PC-9 (cell line): ENCODE measurements at places on chromosomes 11 and 22. TPM values are rescaled to one million over a fixed set of nuclear protein-coding genes. Genes with fewer than 3 reads are reported as not detected.
A peak's percentile ranks its signal among the peaks of the same experiment; 100 is the strongest.

DNA sequence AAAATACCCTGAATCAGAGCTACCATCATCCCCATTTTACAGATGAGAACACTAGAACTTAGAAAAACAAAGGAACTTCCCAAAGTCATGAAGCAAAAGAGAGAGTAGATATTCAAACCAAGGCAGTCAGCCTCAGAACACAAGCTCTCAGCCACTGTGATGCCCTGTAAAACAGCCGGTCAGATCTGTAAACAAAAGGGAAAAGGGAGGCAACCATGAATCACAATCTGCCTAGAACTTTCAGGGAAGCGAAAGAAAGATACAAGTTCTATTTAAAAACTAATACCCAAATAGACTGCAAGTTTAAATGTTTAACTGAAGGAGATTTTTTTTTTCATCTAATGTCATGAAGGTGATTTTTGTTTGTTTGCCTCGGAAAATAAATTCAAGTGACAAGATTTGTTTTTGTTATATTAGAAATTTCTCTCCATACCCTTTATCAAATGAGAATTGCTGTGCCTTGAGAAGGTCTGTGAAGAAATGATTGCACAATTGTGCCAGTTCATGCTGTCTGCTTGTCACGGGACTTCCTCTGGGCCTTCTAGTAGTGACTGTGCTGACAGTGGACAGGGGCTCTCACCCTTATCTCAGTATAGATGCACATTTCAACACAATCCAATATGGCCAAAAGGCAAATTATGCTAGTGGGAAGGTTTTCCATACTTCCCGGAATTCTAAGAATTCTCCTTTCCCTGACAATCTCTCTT, 11.7 kb downstream of the SAA1 start:
- H3K36me3 ChIP-seq = peaks cover 13% of the 10 kb centered on the region; the same call in 1 of the 2 replicates
- no peak for DNase-seq
- no peaks in the 10 kb centered on the region for H3K27me3 ChIP-seq
- no peaks in the 10 kb centered on the region for H3K4me1 ChIP-seq
- no peak overlapping the region for H3K4me3 ChIP-seq
- H3K27ac ChIP-seq = no peak overlapping the region

DNA sequence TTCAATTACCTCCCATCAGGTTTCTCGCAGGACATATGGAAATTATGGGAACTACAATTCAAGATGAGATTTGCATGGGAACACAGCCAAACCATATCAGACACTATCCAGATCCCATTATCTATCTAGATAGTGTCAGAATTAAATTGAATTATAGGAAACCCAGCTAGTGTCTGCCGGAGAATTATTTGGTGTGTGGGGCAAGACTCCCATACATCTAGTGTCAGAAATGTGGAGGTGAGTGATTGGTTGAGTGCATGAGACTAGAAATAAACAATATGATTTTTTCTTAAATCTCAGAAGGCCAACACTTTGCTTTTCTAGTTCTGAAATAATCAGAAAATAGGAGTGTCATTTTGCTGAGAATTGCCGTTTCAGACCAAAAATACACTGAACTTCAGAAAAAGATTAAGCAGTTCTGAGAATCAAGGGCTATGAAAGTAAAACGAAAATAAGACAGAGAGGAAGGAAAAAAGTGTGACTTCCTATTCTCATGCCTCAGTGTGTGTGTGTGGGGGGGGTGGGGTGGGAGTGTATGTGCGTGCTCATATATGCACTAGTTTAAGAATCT, 21.3 kb downstream of the CASP12 start:
- H3K4me1 ChIP-seq = no peaks in the 10 kb centered on the region
- H3K36me3 ChIP-seq = no peaks in the 10 kb centered on the region
- H3K27ac ChIP-seq = no peak overlapping the region
- H3K27me3 ChIP-seq = no peaks in the 10 kb centered on the region
- H3K4me3 ChIP-seq = no peak overlapping the region
- no peak for DNase-seq

DNA sequence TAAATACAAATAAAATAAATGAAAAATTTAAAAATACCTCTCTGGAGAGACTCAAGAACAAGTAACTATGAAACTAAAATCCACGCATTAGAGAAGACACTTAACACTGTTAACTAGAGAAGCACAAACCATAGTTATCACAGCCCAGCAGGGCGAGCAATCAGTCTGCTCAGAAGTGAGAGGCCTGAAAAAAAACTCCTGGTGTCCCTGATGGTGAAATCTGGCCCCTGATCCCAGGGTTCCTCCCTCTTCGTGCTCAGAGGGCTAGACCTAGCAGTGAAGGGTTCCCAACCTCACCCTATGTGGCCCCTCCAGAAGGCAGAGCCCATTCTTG, 49.7 kb upstream of the VPREB1 start:
- H3K27me3 ChIP-seq = peaks cover 18% of the 10 kb centered on the region; the same call in 1 of the 2 replicates
- no peak overlapping the region for H3K4me3 ChIP-seq
- no peak for DNase-seq
- no peak overlapping the region for H3K27ac ChIP-seq
- H3K4me1 ChIP-seq = no peaks in the 10 kb centered on the region
- no peaks in the 10 kb centered on the region for H3K36me3 ChIP-seq

GRCh38 chr11:88666364-88666763, 328.8 kb upstream of the CTSC start:
- H3K4me1 ChIP-seq = no peaks in the 10 kb centered on the region
- H3K27ac ChIP-seq = no peak overlapping the region
- H3K36me3 ChIP-seq = no peaks in the 10 kb centered on the region
- H3K27me3 ChIP-seq = no peaks in the 10 kb centered on the region
- no peak for DNase-seq

DNA sequence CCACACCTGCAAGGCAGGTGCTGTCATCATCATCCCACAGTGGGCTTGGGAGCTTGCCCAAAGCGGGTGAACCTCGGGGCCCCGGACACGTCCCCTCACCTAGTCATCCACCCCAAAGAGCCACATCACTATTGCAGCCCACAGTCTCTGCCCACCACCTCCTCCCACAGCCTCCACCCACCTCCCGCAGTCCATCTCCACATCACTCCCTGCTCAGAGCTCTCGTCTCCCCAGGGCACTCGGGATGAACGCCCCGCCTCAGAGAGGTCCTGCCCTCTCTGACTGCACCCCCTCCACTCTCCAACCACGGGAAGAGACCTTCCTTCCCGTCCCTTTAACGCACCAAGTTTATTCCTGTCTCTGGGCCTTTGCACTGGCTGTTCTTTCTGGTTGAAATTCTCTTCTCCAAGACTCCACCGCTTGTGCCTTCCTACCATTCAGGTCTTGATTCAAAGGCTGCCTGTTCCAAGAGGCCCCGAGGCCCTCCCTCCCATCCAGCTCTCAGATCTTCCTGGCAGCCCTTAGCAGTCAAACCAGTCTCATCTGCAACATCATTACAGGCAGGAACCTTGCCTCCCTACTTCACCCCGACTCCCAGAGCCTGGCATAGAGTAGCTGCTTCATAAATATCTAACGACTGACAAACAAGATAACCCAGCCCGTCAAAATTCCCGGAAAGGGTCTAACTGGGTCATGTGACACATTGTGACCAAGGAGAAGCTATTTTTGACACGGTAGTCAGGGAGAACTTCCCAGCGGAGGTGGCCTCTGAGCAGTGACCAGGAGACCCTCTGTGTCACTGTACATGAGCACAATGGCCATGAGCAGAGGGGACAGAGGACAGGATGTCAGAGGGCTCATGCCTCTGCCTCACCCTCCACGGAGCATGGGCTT, 11.1 kb downstream of the KCNJ4 start:
- H3K4me1 ChIP-seq = no peaks in the 10 kb centered on the region
- no peak overlapping the region for H3K4me3 ChIP-seq
- no peak overlapping the region for H3K27ac ChIP-seq
- no peak for DNase-seq
- H3K27me3 ChIP-seq = peaks cover 35% of the 10 kb centered on the region
- H3K36me3 ChIP-seq = no peaks in the 10 kb centered on the region

DNA sequence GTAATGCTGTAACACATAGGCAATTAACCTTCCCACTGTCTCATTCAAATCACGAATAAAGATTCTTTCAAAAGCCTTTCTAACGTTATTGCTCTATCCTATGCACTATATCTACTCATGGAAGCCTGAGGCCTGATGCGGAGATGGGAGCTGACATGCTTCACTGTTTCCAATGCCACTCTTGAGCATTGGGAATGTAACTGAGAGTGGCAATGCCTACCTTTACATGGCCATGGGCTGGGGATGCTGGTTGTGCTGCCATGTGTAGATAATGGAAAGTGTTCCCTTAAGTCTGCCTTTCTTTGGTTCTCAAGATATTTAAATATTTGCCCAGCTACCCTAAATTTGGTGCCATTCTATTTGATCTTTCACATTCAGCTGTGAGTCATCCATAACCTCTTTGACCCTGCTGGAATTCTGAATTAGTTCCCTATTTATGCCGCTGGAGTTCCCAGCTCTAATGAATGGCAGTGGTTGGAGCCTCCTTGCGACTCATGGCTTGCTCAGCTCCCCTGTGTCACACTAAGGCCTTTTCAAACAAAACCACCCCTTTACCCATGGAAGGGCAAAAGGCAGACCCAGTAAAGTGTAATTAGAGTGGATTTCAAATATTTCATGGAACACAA, 21.4 kb upstream of the DKK3 start:
- 0 out of 2 replicates have a peak overlapping the region, but pooled peaks have one; percentile 13 for H3K27ac ChIP-seq
- H3K4me1 ChIP-seq = peaks cover 14% of the 10 kb centered on the region; the same call in 1 of the 2 replicates
- H3K36me3 ChIP-seq = no peaks in the 10 kb centered on the region

DNA sequence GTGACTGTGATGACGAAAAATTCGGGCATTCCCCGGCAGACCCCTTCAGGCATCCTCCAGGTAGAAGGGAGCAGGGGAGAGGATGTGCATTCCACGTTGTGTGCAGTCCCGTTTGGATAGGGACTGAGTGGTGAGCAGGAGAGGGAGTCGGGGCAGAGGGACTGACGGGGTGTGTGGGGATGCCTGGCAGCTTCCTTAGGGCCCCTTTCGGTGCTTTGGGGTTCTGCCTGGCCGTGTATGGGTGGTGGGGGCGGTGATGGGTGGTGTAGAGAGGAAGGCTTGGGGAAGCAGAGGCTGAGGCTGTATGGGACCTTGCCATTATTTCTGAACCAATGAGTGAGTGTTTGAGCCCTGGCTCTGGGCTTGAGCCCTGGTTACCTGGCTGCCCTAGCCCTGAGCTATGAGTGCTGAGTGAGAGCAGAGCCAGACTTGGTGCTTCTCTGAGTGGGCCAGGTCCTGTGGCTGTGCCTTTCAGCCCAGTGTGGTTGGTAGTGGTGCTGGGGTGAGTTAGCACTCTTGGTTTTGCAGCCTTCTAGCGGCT, 914 bp downstream of the INPPL1 start:
- H3K36me3 ChIP-seq = peaks cover 18% of the 10 kb centered on the region
- DNase-seq = no peak
- H3K27me3 ChIP-seq = no peaks in the 10 kb centered on the region
- H3K27ac ChIP-seq = no peak overlapping the region
- peak overlapping the region; percentile 97 for H3K4me3 ChIP-seq
- peaks cover 23% of the 10 kb centered on the region for H3K4me1 ChIP-seq

DNA sequence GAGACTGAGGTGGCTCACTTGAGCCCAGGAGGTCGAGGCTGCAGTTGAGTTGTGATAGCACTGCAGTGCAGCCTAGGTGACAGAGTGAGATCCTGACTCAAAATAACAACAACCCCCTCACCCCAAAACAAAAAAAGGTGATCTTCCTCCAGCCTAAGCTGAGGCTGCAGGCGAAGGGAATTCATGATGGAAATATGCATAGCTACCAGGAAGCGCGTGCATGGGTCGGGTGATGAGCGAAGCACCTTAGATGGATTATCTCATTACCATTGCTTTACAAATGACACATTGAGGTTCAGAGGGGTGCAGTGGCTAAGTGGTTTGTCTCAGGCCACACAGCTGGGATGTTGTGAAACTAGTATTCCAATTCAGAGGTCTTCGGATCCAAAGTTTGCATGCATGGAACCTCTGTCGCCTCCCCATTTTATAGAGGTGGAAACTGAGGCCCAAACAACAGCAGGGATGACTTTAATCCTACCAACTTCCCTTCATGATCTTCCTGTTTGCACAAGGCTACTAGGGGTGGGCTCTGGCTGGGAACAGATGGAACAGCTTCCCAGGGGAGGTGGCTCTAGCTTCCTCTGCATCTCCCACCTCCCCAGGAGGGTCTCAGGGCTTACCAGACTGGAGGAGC, 4.6 kb downstream of the SLC29A2 start:
- H3K4me3 ChIP-seq = no peak overlapping the region
- no peak overlapping the region for H3K27ac ChIP-seq
- peaks cover 10% of the 10 kb centered on the region for H3K4me1 ChIP-seq
- H3K27me3 ChIP-seq = no peaks in the 10 kb centered on the region
- no peak for DNase-seq

GRCh38 chr11:3642071-3642951, 519 bp upstream of the ART5 start:
- H3K27me3 ChIP-seq = no peaks in the 10 kb centered on the region
- H3K27ac ChIP-seq = no peak overlapping the region
- H3K4me1 ChIP-seq = no peaks in the 10 kb centered on the region; the same call in 1 of the 2 replicates
- DNase-seq = peak; percentile 71
- peak overlapping the region; percentile 55 for H3K4me3 ChIP-seq
- H3K36me3 ChIP-seq = no peaks in the 10 kb centered on the region

GRCh38 chr11:66080055-66080817, 10.2 kb downstream of the PACS1 start:
- H3K27me3 ChIP-seq = no peaks in the 10 kb centered on the region
- peak overlapping the region; percentile 57 for H3K27ac ChIP-seq
- peaks cover 42% of the 10 kb centered on the region for H3K4me1 ChIP-seq
- peak; percentile 58 for DNase-seq
- no peak overlapping the region; the same call in 1 of the 2 replicates for H3K4me3 ChIP-seq

GRCh38 chr11:23861615-23862014, 635.2 kb upstream of the LUZP2 start:
- H3K36me3 ChIP-seq = no peaks in the 10 kb centered on the region
- no peak overlapping the region for H3K27ac ChIP-seq
- DNase-seq = no peak
- H3K27me3 ChIP-seq = no peaks in the 10 kb centered on the region
- no peak overlapping the region for H3K4me3 ChIP-seq
- H3K4me1 ChIP-seq = no peaks in the 10 kb centered on the region

DNA sequence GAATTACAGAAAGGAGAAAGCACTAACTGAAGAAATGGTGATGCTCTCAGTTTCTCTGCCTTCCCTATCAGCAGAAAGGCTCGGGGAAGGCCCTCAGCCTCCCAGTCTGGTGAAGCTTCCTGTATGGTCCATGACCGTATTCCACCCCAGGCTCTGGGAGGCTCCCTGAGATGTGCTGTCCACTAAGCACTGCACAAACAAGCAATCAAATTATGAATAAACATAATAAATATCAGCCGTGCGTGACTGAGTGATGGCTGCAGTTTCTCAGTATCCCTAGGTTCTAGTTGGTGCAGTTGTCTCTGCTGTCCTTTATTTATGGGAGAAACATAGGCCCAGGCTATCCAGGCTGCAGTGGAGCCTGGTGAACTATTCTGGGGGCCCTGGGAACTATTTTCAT, 3.6 kb downstream of the SMDT1 start:
- H3K4me3 ChIP-seq = no peak overlapping the region
- H3K36me3 ChIP-seq = peaks cover 15% of the 10 kb centered on the region
- H3K27ac ChIP-seq = no peak overlapping the region
- DNase-seq = no peak
- no peaks in the 10 kb centered on the region for H3K27me3 ChIP-seq
- peaks cover 14% of the 10 kb centered on the region for H3K4me1 ChIP-seq

Gene SEC14L2
- total RNA-seq = 51.3 and 60.8 TPM in 2 replicates

Gene SLC5A1
- total RNA-seq = not detected in 2 replicates

Gene CATSPER1
- total RNA-seq = 2.3 and 4.2 TPM in 2 replicates
